ENCODE measurements at places on chromosomes 1 and 21.

GRCh38 chr1:89736937-89737733 is 83.7 kb upstream of the LRRC8D start:
- DNase-seq: no peak

- DNase-seq: no peak
Observed at GRCh38 chr1:11365744-11366387, 92.9 kb downstream of the UBIAD1 start.

GRCh38 chr1:217230412-217230811 is 400.5 kb downstream of the GPATCH2 start:
- DNase-seq: no peak

DNA sequence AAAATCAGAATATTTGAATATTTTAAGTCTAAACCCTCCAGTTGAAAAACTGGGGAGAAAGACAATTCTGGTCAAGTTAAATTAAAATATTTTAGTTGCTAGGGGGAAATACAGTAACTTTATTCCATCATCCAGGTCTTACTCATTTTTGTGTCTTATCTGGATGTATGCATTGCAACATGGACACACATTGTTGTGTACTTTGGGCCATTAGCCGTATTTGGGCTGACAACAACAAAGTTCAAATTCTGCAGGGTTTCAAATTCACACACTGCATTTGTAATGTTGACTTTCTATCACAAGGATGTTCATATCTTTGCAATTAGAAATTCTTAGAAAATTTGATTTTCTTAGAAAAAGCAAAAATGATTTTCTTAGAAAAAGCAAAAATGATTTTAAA is 249.3 kb downstream of the BACH1 start:
- DNase-seq: no peak

- DNase-seq: no peak
Observed at GRCh38 chr1:153932156-153933131, 9.7 kb upstream of the GATAD2B start.

- no peak for DNase-seq
Observed at GRCh38 chr1:151578941-151579340, 32.9 kb upstream of the SNX27 start.

DNA sequence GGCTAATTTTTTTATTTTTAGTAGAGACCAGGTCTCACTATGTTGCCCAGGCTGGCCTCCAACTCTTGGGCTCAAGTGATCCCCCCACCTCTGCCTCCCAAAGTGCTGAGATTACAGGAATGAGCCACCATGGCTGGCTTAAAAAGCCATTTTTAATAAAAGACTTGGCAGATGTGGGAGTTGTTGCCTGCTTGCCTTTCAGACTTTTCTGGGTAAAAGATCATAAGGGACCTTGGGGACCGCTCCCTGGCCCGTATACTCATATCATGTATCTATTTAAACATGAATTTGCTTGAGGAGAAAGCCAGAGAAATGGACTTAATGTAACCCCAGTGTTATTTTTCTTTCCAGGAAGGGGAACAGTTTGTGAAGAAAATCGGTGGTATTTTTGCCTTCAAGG is 23.4 kb upstream of the PODN start:
- no peak for DNase-seq

DNA sequence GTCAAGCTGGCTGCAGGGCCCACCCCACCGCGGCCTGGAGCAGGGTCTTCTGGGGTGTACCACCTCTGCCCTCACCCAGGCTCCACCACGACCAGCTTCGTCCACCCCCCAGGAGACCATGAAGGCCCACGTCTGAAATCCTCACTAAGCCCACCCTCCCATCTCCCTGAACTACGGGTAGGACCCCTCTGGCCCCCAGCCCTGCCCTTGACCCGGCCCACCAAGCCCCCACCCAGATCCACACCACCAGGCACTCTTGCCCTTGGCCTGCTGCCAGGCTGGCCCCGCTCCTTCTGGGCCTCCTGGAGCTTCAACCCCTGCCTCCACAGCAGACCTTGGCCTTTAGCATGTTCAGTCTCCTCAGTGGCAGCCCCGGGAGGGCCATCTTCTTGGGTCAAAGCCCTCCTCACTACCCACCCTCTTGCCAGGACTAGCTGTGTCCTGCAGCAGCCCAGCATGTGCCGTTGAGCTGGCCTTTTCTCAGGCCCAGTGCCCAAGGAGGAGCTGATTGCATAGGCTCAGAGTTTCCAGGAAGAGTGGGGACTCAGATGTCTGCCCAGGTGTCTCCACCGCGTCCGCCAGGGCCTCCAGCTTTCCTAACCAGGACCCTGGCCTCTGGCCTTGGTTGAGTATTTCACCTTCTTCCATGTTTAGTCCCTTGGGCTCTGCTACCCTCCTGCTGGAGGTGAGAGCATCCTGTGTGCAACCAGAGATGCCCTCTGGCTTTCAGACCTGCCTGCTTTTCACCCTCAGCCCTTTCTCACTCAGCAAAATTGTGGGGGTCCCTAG is 17.7 kb upstream of the SAMD11 start:
- no peak for DNase-seq

DNA sequence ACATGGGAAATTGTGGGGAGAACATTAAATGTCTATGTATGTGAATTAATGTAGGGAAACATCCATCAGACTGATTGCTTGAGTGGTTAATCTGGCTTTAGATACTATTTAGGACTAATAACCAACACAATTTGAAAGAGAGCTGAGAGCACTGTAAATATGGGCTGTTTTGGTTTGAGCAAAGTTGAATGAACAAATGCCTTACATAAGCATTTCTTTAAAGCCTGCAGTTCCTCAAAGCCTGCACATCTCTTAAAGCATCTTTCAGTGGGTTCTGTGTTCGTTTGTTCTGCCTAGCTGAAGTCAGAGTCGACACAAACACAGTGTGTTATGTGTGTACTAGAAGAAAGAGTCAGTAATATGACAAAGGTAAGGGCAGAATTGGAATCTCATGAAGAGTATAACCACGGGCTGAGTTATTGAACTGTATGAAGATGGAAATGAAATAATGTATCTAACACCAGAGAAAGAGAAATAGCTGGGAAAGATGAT is 350.0 kb downstream of the SIPA1L2 start:
- DNase-seq: no peak

Data from stimulated activated CD4-positive, alpha-beta T cell treated with anti-CD3 and anti-CD28 coated beads, TNF-alpha, amount 100 ng/mL, for 1 hour (primary cell).